ENCODE measurements at places on chromosomes 13 and 19.

- no peak for DNase-seq
Observed at GRCh38 chr19:1459479-1459878, 9.6 kb downstream of the APC2 start.

GRCh38 chr13:103145442-103145841 lies 79.2 kb upstream of the SLC10A2 start:
- no peak for DNase-seq

DNA sequence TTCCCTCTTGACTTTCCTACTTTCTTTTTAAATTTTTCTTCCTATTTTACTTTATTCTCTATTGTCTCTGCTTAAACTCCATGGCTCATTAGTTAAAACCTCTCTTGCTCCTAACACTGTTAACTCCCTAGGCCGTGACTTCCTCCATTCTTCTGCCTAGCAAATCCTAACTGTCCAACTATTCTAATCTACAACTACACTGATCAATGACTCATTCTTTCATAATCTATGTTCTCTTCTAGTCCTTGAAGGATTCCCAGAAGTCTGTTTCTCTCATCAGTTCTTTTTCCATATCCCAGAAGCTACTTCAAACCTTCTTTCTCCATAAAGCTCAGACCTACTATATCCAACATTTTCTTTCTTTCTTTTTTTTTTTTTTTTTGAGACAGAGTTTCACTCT lies 66.9 kb downstream of the MICU2 start:
- DNase-seq: no peak

GRCh38 chr13:99165753-99166587 lies 34.7 kb upstream of the UBAC2 start:
- no peak for DNase-seq

GRCh38 chr13:44045180-44045562 lies 165.5 kb downstream of the LACC1 start:
- no peak for DNase-seq

- no peak for DNase-seq
Observed at GRCh38 chr19:1238369-1239303, 831 bp upstream of the CBARP start.

DNA sequence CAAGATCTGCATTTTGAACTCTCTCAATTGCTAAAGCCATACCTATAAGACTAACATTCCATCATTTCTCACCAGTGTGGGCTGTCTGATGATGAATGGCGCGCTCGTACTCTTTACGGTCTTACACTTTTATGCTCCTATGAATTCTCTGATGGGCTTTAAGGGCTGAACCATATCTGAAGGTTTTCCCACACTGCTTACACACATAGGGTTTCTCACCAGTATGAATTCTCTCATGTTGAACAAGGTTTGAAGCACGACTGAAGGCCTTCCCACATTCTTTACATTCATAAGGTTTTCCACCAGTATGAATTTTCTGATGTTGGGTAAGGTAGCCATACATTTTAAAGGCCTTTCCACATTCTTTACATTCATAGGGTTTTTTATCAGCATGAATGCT lies 18.8 kb upstream of the ZNF607 start:
- DNase-seq: no peak

- no peak for DNase-seq
Observed at GRCh38 chr19:31500197-31500830, 151.1 kb upstream of the TSHZ3 start.

- DNase-seq: no peak
Observed at GRCh38 chr19:32744555-32745325, 25.2 kb downstream of the TDRD12 start.

All from C1 segment of cervical spinal cord (tissue), 14 donors.